Metanephros (tissue), 2 donors: ENCODE measurements at places on chromosomes 1 and 21. TPM values are rescaled to one million over a fixed set of nuclear protein-coding genes. Genes with fewer than 3 reads are reported as not detected.

Gene ANKRD45
- total RNA-seq, result 3.5 TPM

Gene RCAN3
- total RNA-seq, result 10.9 TPM

Gene SPATA45
- 0.47 TPM for total RNA-seq

Gene SPATC1L
- total RNA-seq, result 12.6 TPM

Gene KCTD3
- total RNA-seq, result 63.8 TPM

Gene PEAR1
- 33.2 TPM for total RNA-seq

Gene ZNF683
- total RNA-seq, result not detected

Gene AKR7A2
- 94.2 TPM for total RNA-seq

Gene TTC39A
- total RNA-seq, result 9.6 TPM

Gene RGSL1
- total RNA-seq, result not detected

Gene VWA5B1
- total RNA-seq, result 2.4 TPM

Gene SPRR1B
- total RNA-seq, result not detected

Gene PRRX1
- 33.0 TPM for total RNA-seq

Gene PODN
- total RNA-seq, result 6.5 TPM

Gene ESRRG
- total RNA-seq, result 57.9 TPM

Gene PCBP3
- 1.5 TPM for total RNA-seq

Gene MOB3C
- 14.5 TPM for total RNA-seq

Gene HJV
- 80.0 TPM for total RNA-seq

Gene OPTC
- total RNA-seq, result not detected

Gene GJC2
- total RNA-seq, result 2.0 TPM

Gene FAM89A
- 9.5 TPM for total RNA-seq

Gene PDZK1
- 61.4 TPM for total RNA-seq
